EL (cell line): ENCODE measurements at places on chromosomes 1 and 21.

GRCh38 chr1:12810691-12811408 is 19.7 kb downstream of the PRAMEF1 start:
- DNase-seq: peak; percentile 15

DNA sequence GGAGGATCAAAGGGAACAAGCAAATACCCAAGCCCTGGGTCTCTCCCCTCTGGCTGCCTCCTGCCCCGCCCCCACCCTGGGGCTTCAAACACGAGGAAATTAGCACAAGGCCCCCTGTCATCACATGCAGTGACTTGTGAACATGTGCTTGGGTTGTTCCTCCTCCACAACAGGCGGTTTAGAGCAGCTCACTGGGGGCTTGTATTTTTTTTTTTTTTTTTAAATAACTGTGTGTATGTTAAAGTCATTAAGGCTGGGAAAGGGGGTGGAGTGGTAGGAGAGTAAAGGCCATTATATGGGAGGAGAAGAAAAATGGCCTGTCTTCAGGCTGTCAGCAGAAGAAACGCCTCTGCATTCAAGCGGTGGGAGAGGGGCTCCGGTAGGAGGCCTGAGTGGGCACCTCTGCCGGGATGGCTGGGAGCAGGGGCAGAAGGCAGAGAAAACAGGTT is 64.2 kb downstream of the PLXNA2 start:
- no peak for DNase-seq

DNA sequence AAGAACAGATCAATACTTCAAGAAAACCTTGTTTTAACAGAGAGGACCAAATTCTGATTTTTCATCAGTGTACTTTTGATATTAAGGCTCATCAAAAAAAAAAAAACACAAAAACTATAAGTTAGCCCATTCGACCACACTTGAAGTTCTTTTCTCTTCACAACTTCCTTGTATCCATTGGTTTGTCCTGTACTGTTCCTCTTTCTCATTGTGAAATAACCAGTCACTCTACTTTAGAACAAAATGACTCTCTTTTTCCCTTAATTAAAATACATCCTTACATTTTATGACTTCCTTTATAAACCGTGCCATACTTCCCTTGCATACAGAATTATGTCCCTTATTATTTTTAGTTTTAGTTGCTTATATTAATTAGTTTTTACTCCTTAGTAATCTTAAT is 8.4 kb downstream of the QSOX1 start:
- DNase-seq: no peak

- DNase-seq: no peak
Measured at GRCh38 chr1:169701261-169702005, 10.0 kb downstream of the SELL start.

- DNase-seq: no peak
Measured at GRCh38 chr1:219565921-219566320, 47.0 kb downstream of the ZC3H11B start.

GRCh38 chr21:28904961-28905435 is 87.7 kb downstream of the LTN1 start:
- DNase-seq: no peak

- no peak for DNase-seq
Measured at GRCh38 chr1:66774438-66774837, 22.2 kb downstream of the DYNLT5 start.

DNA sequence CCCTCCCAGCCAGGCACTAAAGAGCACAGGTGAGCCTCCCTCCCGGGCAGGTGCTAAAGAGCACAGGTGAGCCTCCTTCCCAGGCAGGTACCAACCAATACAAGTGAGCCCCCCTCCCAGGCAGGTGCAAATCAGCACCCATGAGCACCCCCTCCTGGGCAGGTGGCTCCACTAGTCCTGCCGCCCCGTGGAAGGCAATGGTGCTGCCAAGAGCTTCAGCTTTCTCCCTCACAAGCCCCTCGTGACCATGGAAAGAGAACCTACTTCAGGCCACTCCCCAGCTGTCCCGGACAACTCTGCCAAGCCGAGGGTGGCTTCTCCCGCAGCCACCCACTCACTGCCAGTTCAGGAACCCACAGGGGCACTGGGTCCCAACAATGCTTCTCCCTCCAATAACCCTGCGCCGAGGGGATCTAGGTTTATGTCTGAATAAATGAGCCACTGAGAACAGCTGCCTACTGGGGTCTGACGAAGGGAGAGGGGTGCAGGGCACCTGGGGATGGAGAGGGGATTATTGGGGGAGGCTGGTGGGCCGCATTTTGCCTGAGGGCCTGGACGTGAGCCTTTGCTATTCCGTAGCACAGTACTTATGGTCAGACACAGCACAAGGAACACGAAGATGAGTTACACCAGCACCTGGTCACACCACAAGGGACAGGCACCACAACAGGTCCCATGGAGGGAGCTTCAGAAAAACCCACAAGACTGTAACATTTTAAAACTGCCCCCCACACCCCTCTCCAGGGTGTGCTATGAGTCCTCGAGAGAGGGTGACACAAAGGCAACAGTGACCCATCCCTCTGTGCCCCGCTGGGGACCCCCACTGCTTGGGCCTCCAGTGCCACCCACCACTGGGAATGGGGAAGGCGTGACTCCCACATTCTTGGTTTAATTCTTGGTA is 46.3 kb downstream of the PRDM15 start:
- no peak for DNase-seq

- DNase-seq: peak; percentile 28
Measured at GRCh38 chr1:174007851-174008250, 14.3 kb downstream of the RC3H1 start.

DNA sequence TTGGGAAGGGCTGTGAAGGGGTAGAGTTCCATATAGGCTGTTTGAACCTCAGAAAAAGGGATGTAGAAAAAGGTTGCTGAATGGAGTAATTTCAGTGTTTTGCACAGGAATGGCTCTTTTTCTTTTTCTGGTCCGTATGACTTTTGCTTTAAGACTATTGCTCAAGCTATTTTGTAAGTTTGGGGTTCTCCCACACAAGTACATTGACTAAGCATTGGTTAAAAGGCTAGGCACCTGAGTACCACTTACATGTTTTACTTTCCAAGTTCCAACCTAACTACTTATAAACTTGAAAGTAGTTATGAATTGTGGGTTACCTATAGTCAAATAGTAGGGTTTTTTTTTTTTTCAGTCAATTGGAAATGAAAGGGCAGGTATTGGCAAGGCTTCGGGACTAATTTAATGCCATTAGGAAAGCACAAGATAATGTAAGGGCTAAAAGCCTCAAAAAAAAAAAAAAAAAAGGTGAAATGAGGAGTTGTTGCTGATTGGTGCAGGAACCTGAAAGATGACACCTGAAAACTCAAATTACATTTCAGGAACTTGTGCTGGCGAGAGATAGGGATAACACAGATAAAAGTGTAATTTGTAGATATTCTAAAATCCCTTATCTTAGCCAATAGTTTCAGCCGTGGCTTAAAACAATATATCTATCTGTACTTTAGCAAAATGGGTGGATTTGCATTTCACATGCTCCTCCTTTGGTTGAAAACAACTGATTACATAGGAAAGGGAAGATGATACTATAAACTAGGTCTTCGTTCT is 209.5 kb downstream of the RPS6KC1 start:
- DNase-seq: no peak

DNA sequence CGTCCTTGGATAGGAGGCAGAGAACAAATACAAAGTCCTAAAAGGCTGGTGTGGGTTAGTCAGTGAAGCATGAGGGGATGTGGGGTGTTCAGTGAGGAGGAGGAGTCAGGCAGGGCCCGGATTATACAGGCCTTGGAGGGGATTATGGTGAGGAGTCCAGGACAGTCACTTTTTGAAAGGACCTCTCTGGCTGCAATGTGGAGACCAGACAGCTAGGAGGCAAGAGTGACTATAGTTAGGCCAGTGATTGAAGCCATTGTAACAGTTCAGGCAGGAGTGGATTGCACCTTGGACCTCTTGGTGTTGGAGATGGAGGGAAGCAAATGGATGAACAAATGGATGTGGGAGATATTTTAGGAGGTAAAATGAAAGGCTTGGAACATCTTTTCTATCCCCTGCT is 115.8 kb downstream of the C1orf94 start:
- DNase-seq: no peak

GRCh38 chr1:109497449-109498160 is 3.7 kb downstream of the CYB561D1 start:
- DNase-seq: no peak

DNA sequence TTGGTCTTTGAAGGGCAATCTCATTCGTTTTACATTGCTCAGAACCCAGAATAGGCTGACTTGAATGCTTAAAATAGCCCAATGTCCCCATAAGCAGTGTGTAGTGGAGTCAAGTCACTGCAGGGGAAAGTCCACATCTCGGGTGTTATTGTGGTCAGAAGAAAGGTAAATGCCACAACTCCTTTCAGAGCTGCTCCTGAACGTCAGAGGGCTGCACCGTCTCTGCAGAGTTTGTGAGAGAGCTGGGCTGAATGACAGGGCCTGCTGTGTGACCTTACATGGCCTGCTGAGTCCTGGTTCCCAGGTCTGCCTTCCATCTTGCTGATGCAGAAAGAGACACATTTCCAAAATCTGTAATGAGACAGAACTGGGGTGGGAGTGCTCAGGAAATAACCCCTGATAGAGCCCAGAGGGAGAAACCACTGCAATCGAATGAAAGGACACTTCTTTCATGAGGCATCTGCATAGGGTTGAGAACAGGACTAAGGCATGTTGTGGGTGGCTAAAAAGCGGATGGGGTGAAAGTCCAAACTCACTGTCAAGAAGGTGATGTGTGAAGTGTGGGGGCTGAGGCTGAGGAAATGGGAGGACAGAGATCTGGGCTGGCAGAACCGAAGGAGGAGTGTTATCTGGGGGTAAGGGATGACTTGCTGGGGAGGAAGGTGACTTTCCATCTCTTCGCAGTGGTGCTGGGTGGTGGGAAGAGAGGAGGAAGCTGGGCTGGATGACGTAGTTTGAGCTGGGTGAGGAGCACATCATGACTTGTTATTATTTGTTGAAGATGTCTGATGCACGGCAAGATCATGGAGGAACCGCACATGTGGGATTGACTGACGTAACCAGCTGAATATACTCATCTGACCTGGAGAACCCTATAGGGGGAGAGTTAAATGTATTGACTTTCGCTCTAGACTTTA is 33.7 kb downstream of the XCL2 start:
- DNase-seq: no peak

DNA sequence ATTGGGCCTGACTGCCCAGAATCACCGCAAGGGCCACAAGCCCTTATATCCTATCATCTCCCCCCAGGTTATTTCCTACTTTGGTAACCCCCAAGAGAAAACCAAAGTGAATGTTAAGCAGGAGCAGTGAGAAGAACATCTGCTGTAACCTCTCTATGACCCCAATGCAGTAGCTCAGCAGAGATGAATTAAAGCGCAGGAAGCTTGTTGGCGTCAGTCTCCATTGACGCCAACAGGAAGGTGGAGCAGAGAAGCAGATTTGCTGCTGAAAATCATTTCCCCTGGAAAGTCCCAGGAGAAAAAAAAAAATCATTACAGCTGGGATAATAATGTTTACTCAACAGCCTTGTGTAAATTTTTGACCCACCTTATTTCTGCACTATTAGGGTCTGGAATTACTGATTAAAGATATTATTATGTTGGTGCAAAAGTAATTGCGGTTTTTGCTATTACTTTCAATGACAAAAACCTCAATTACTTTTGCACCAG is 33.2 kb upstream of the FAM163A start:
- DNase-seq: peak; percentile 11

GRCh38 chr1:62687903-62688686 is at the start of gene DOCK7:
Gene DOCK7 (minus strand): TSS chr1:62688386. CDS start chr1:62688264, 122 bp downstream.
- peak; percentile 83 for DNase-seq

GRCh38 chr1:215489771-215490565 is 77.1 kb upstream of the KCTD3 start:
- DNase-seq: peak; percentile 63

GRCh38 chr1:18956193-18957135 is at the start of gene IFFO2:
Gene IFFO2 (minus strand): TSS chr1:18956676. CDS start chr1:18956332, 344 bp downstream.
- DNase-seq: peak; percentile 94

GRCh38 chr1:76141929-76142328 is 67.4 kb downstream of the ST6GALNAC3 start:
- DNase-seq: no peak

GRCh38 chr1:31422505-31423319 is 9.7 kb downstream of the SERINC2 start:
- DNase-seq: peak; percentile 84

DNA sequence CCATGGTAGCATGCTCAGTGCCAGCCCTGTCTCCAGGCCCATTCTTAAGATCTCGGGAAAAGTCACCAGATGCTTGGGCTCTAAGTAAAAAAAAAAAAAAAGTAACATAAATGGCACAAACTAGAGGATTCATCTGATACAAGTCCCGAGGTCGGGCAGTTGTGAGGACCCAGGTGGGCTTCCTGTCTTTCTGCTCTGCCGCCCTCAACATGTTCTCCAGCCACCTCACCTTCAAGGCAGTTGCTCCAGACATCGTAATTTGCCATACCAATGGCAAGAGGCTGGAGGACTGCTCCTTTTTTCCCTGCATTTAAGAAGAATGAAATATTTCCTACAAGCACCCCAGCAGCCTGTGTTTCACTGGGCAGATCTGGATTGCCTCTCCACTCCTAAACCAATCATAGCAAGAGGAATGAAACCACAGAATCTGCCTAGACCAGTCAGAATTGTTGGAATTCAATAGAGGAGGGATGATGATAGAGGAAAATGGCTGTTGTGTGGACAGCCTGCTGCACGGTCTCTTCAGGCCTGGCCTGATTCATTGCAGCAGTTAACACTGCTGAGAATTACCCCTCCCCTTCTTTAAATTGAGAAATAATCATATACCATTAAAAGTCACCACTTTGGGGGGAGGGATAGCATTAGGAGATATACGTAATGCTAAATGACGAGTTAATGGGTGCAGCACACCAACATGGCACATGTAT is 5.4 kb downstream of the HMGN2 start:
- peak; percentile 54 for DNase-seq

GRCh38 chr1:158112994-158113758 is 67.5 kb upstream of the CD1D start:
- peak; percentile 51 for DNase-seq

DNA sequence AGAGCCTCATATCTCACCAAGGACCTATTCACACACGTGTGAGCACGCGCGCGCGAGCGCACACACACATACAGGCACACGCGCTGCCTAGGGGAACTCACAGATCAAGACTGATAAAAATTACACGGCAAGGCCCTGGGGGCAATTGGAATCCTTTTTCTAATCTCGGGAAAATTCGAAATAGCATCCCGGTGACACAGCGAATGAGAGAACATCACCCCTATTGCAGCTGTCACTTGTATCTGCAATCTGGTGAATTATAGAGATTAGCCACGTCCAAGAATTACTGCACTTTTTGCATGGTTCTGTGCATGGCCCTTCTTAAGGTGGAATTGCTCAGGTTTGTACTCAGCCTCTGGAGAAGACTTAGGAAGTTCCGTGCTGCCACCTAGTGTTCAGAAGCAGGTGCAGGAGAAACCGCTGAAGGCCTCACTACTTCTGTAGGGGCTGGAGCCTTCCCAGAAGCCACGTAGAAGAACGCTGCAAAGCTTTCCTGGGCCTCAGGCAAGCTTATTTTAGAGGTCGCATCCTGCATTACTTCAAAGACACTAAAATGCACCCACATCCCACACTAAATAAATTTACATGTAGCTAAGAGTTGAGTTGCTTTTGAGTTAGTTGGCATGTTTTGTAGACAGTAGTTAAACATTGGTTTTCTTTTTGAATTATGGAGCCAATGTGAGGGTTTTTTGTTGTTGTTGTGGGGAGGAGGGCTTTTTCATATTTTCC is 229.2 kb upstream of the CAMK1G start:
- peak; percentile 90 for DNase-seq
